ENCODE measurements at places on chromosomes 16 and 17.

DNA sequence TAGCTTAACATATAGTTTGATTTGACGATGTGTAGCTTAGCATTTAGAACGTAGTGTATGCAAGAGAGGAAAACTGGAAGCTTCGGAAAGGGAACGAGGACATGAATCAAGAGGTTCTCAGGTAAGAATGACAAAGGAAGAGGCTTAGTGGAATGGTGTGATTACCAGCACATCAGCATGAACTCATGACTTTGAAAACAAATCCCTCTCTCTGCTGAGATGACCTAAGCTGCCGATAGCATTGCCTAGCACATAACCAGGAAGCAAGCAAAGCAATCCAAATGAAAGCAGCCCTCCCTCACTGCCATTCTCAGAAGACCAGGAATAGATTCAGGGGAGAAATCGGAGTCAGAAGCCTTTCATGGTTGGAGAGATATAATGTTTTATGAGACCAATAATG, 51.3 kb upstream of the CCL1 start:
- no peak for DNase-seq

GRCh38 chr17:21551081-21551881, 141.0 kb upstream of the KCNJ18 start:
- DNase-seq: no peak

DNA sequence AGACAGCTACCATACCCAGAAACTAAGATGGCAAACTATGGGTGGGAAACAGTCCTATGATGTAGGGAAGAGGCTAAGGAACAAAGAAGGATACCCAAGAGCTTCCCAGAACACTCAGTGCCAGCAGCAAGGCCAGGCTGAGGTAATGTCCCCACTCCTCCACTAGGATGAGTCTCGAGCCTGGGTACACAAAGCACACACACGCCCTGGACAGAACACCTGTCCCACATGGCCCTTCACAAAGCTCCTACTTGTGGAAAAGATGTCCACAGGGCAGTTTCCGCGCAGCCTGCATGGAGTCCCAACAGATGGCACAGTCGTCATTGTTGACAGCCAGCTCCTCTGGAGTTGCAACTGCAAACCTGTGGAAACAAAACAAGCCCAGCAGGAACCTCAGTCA, 23.9 kb downstream of the AMFR start:
- no peak for DNase-seq

GRCh38 chr17:33014751-33015150, 23.1 kb downstream of the SPACA3 start:
- DNase-seq: no peak

DNA sequence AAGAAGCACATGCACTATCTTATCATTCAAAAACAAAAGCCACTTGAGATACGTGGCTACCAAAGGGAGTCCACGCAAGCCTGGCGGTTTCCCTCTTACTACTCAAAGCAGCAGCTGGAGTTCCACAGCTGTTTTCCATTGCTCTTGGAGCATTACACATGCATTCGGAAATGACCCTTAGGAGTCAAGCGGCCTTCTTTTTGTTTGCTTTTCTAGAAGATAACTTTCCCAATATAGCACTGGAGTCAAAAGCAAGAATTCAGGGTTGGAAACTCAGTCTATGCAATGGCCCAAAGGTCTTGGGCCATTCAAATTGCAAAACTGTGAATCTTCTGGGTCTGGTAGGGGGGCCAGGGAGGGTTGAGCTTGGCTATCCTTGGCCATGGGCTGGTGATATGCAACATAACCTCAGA, 97.8 kb upstream of the MAF start:
- no peak for DNase-seq

- DNase-seq: no peak
Observed at GRCh38 chr17:14101976-14102375, 32.7 kb downstream of the COX10 start.

DNA sequence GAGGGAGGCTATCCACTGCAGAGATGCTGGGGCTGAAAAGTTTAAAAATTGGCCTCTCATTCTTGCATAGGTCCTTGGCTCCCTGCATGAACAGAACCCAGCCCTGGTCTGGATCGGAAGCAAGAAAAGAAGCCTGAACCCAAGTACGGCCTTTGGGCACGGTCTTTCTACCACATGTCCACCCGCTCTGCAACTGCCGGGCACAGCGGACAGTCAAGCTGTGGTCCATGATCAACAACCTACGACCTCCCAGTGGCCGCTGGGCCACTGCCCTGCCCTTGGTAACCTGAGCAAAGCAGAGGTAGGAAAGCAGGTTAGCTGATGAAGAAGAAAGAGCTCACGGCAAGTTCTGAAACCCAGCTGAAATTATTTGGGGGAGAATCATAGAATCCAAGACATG, 3.6 kb downstream of the ABCC12 start:
- DNase-seq: no peak

- no peak for DNase-seq
Observed at GRCh38 chr17:73787076-73788059, 143.1 kb upstream of the SDK2 start.

GRCh38 chr17:52709724-52710123, 551.2 kb upstream of the CA10 start:
- no peak for DNase-seq

GRCh38 chr16:11621920-11622651, 35.4 kb upstream of the LITAF start:
- DNase-seq: no peak

DNA sequence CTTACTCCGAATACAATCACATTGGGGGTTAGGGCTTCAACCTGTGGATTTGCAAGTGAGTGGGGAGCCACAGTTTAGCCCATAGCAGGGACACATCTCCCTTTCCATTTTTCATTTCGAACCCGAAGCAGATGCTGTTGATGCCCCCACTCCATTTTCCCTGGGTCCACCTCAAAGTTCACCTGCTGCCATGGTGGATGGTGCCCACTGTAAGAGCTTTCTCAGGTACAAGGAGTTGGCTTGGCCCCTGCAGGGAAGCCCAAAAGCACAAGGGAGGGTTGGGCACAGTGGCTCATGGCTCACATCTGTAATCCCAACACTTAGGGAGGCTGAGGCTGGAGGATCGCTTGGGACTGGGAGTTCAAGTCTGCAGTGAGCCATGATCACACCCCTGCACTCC, 51.8 kb downstream of the SNX20 start:
- no peak for DNase-seq

DNA sequence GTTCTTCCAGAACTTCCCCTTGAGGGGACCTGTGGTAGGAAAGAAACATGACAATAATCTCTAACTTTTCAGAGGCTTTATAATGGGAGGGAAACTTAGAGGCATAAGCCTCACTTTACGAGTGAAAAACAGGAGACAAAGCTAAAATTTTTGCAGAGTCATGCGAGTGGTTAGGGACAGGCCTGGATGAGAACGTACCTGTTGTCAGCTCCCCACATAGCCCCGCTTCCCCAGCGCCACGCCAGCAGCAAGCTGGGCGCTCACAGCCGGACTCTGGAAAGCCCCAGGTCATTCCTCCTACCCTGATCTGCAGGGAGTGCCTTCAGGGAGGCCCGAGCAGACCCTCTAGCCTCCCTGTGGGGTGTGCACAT, 53.6 kb downstream of the LDHD start:
- DNase-seq: no peak

GRCh38 chr16:68731637-68732036, 5.5 kb upstream of the CDH1 start:
- DNase-seq: no peak

DNA sequence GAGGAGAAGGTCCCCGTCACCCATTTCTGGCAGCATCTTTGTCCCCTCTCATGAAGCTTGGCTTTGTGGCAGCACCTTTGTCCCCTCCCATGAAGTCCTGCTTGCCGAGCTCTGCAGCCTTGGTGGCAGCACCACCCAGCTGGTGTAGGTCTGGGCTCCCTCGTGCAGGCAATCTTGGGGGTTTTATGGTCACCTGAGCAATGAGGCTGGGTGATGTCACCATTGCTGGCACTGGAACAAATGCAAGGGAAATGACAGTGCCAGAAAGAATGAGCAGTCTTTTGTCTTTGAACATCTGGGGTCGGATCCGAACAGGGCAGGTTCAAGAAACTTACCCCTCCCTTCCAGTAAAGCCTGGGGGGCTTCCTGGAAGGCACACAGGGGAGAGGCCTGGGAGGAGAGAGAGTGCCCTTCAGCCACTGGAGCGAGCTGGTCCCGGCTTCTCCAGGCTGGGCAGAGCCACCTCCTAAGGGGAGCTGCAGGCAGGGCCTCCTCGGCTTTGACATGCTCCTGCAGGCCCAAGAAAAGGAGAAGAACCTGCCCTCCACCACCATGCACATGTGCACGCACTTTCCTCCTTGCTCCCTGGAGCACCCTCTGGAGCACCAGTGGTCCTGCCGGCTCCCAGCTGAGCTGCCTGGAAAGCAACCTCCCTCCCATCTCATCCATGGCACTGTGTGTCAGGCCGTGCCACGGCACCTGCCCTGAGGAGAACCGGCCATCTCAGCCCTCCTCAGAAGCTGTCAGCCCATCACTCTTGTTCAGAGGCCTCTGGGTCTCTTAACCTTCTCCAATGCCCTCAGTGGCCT, 16.0 kb downstream of the BTBD17 start:
- DNase-seq: no peak

DNA sequence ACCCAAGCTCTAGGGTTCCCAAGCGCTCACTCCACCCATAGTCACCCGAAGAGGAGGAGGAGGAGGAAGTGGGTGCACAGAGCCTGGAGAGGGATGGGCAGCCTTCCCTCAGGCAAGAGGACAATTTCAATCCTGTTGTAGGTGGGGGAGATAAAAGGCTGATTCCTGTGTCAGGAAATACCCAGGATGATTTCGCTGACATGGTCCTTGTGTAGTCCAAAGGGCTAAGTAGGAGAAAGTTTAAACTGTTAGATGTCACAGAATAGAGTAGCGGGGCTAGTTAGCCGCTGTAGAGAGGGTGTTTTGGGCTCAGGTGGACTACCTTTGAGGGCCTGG, 1.3 kb upstream of the EXOC7 start:
- DNase-seq: no peak

DNA sequence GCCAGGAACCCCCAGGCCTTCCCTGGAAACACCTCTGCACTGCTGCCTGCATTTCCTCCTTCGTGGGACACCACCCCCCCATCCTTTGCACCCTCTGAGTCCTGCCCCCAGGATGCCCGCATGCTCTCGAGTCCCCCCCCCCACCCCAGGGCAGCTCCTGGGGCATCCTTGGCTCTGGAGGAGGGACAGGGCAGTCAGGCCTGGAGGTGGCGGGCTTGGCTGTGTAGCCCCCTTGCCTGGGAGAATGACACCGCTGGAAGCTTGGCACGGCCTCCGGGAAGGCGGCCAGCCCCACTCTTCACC, 98.9 kb upstream of the GSE1 start:
- DNase-seq: no peak

- no peak for DNase-seq
Observed at GRCh38 chr17:10631048-10631700, 25.9 kb downstream of the MYH3 start.

GRCh38 chr16:89798832-89799370, 17.5 kb downstream of the FANCA start:
- DNase-seq: no peak

- no peak for DNase-seq
Observed at GRCh38 chr16:228151-228851, 948 bp downstream of the LUC7L start.

DNA sequence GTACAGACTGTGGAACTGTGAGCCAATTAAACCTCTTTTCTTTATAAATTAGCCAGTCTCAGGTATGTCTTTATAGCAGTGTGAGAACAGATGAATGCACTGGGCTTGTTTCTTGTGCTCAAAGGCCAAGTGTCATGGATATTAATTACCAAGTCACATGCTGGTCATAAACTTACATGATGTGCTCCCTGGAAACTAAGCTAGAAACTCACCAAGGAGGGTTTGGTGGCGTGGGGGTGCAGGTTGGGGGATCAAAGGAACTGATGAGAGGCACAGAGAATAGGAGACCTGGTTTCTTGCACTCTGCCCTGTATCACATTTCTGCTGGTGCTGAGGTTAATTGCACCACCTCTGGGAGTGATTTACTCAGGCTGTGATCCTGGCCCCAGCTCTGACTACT, 31.2 kb upstream of the TMC5 start:
- DNase-seq: no peak

GRCh38 chr16:77386831-77387814, 47.7 kb downstream of the ADAMTS18 start:
- DNase-seq: no peak

DNA sequence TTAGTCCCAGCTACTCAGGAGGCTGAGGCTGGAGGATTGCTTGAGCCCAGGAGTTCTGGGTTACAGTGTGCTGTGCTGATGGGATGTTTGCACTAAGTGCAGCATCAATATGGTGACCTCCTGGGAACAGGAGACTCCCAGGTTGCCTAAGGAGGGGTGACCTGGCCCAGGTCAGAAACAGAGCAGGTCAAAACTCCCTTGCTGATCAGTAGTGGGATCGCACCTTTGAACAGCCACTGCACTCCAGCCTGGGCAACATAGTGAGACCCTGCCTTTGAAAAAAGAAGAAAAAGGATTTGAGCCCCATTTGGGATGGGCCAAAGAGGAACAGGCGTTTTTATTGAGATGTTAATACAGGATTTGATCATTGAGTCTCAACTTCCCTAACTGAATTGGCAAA, 30.6 kb downstream of the CLUH start:
- DNase-seq: no peak

DNA sequence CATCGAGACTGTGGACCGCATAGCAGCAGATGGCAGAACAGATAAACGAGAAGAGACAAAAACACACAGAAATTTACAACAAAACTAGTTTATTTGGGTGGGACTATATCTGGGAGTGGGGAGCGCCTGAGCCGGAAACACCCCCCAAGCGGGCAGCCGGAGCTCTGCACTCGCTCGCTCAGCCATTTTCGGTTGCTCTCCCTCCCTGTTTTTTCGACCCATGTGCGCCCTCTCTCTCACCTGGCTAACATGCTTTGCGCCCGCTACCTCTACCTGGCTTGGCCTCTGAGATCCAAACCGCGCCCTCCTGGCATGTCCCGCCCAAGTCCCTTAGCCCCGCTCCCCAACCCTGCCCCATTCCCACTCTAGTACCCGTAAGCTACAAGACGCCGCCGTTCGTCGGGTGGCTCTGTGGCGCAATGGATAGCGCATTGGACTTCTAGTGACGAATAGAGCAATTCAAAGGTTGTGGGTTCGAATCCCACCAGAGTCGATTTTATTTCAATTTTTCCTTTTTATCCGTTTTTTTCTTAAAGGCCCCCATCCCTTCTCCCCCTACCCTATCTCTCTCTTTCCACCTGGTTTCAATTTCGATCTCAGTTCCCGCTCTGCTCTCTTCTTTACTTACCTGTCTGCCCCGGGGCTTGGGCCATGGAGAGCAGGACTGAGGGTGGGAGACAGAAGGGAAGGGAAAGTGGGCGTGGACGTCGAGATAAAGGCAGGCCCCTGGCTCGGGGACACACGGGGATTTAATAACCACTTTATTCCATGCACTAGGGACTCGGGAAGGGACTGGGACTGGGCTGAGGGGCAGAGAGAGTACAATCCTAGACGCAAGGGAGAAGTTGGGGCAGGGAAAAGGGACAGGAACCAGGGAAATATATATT, 2.4 kb upstream of the ALOXE3 start:
- DNase-seq: no peak

GRCh38 chr16:88839026-88839529, 17.7 kb downstream of the GALNS start:
- DNase-seq: no peak

- no peak for DNase-seq
Observed at GRCh38 chr17:43062984-43063638, 38.1 kb downstream of the RND2 start.
